Activated CD4-positive, alpha-beta memory T cell treated with anti-CD3 and anti-CD28 coated beads for 36 hours (primary cell): ENCODE measurements at places on chromosomes 1 and 21. TPM values are rescaled to one million over a fixed set of nuclear protein-coding genes. Genes with fewer than 3 reads are reported as not detected.

- DNase-seq = no peak
Observed at GRCh38 chr1:109733236-109733870, 7.5 kb downstream of the GSTM3 start.

GRCh38 chr1:56934430-56935060 is 31.3 kb downstream of the C8B start:
- DNase-seq = no peak

The DCDC2B gene
- total RNA-seq = not detected

The AADACL4 gene
- total RNA-seq = not detected

The TINAGL1 gene
- total RNA-seq = not detected

The LCA5L gene
- 0.22 TPM for total RNA-seq

DNA sequence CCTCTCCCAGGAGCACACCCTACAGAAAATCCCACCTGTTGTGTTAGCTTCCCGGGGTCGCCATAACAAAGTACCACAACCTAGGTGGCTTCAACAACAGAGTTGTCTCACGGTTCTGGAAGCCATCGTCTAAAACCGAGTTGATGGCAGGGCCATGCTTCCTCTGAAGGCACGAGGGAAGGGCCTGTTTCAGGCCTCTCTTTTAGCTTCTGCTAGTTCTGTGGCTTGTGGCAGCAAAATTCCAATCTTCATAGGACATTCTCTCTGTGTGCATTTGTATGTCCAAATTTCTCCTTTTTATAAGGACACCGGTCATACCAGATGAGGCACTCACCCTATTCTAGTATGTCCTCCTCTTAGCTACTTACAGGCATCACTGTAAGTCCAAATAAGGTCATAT is 3.2 kb downstream of the CFAP74 start:
- DNase-seq = no peak

The BRDT gene
- not detected for total RNA-seq

The TRIM67 gene
- total RNA-seq = not detected

The PHGDH gene
- 143 TPM for total RNA-seq

The HAPLN2 gene
- 0.21 TPM for total RNA-seq

The FRRS1 gene
- 0.64 TPM for total RNA-seq

DNA sequence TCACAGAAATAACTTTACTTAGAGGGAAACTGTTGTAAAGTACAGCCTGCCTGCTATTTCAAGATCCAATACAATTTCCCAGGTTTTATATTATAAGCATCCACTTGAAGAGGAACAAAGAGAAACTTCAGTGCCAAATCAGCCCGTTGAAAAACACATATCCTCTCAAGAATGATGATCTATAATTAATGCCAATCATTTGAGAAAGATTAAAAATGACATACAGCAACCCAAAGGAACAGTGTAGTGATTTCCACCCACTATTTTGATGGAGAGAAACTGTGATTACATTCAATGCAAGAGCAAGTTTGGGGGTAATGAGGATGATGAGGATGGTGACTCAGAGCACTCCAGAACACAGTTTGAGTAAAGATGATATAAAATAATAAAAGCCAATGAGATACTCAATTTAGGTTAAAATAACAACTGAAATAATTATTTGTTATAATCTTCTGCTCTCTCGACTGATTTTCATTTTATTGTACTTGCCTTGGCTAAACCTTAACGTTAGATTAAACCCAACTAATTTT is 715.5 kb downstream of the NCAM2 start:
- DNase-seq = no peak

The KCNK2 gene
- total RNA-seq = not detected

- DNase-seq = no peak
Observed at GRCh38 chr21:32410916-32411315, 1.6 kb upstream of the EVA1C start.

The RGS18 gene
- 0.19 TPM for total RNA-seq

GRCh38 chr1:51314974-51315373 is 15.4 kb downstream of the TTC39A start:
- DNase-seq = no peak

The TRPM2 gene
- 1.6 TPM for total RNA-seq

DNA sequence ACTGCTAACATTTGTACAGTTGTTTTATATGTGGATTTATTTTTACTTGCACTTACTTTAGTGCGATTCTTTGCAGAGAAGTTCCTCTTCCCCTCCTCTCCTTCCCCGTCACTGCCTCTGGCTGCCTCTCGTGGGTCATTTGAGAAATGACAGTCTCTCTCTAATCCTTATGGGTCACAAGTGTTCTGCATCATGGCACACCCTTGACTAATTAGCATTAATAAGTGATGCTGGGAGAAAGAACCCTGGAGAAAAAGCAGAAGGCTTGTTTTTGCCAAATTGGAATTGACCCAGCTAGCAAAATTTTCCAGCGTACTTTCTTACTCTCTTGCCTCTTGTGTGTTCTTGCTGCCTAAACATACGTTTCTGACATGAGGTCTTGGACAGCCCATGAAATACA is 301.2 kb downstream of the DUSP10 start:
- no peak for DNase-seq

The CRYAA gene
- total RNA-seq = not detected

The LRIF1 gene
- 12.9 TPM for total RNA-seq

- DNase-seq = no peak
Observed at GRCh38 chr1:16152481-16153087, 3.3 kb downstream of the EPHA2 start.

The TCHH gene
- total RNA-seq = not detected

DNA sequence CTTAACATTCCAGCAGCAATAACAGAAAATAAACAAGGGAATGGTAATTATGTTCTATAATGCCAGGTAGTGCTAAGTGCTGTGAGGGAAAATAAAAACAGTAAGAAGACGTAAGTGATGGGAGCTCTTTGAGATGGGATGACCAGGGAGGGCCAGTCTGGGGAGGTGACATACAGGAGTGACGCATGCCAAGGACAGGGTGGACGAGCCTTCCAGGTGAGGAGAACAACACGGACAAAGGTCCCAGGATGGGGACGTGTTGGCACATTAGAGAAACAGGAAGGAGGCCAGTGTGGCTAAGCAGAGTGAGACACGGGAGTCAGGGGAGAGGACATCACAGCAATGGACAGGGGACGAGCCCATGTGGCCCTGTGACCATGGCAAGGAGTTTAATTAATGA is 11.7 kb upstream of the LRRC52 start:
- no peak for DNase-seq

The CFAP74 gene
- total RNA-seq = not detected

The CACNA1E gene
- total RNA-seq = not detected

DNA sequence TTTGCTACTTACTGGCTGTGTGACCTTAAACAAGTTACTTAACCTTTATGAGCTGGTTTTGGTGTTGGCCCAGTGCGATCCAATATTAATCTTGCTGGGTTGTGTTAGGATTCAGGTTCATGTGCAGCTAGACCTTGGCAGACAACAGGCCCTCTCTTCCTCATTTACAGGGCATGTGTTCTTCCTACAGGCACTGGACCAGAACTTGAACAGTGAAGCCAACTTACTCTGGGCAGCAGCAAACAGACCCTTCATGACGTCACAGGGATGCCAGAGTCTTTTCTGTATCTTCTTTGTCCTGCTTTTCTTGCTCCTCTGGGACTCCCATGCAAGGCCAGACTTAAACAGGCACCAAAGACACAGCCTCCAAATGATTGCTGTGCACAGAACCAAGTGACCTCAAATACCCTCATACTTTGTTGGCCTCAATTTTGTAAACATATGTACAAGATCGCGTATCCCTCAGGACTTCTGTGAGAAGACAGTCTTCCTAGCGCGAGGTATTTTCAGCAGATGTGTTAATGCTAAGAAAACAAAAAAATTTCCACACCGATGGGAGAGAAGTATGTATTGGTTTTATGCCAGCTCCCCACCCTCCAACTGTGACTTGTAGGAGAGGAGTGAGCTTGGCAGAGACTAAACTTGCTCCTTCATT is 73.7 kb downstream of the URB2 start:
- no peak for DNase-seq

- no peak for DNase-seq
Observed at GRCh38 chr1:161091796-161092507, 2.6 kb upstream of the NECTIN4 start.

GRCh38 chr1:234230414-234230862 is 142.8 kb upstream of the COA6 start:
- DNase-seq = no peak

The MYBPH gene
- not detected for total RNA-seq

DNA sequence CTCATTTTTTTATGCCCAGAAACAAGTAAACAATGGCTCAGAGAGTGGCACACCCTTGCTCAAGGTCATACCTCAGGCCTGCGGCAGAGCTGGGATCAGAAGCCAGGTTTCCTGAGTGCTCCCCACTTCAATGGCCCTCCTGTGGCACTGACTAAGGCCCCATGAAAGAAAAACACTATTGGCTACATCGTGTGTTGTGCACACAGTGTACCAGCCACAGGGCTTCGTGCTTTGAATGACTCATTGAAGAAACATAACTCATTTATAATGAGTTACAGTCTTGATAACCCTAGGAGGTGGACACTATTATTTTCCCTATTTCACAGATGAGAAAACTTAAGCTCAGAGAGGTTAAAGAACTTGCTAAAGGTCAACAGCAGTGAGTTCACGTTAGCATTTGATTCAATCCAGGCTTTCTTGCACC is 91.2 kb downstream of the TRABD2B start:
- no peak for DNase-seq

The PGLYRP4 gene
- not detected for total RNA-seq

DNA sequence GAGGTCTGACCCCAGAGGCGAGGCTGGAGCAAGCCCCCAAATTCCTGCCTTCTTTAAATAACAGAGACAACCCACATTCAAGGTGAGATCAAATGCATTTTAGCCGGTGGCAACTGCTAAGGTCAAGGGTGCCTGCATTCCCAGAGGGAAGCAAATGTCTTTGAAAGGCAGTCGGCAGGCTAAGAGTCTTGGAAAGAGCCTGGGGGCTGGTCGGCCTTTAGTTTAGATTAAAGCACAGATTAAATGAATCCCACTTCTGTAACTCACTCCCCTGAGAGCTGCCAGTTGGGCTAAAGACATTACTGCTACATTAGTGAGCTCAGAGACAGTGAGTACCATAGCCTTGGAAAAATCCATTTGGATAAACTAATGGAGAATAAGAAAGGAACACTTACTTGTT is 59.2 kb downstream of the HTR6 start:
- no peak for DNase-seq

DNA sequence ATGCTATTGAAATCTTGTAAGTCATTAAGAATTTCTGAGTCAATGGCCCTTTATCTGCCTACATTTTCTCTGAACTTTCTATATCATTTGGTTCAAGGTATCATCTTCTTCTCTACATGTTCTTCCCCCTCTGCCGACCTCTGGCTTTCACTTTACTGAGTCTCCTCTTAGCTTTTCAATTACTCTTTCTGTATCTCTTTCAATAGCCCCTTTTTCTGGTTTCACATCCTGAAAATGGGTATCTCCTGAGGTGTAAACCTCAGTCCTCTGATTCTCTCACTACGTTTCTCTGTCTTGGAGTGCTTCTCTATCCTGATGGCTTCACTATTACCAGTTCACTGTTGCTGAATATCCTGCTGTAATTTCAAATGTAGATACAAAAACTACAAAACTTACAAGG is 98.9 kb downstream of the LYST start:
- DNase-seq = no peak

DNA sequence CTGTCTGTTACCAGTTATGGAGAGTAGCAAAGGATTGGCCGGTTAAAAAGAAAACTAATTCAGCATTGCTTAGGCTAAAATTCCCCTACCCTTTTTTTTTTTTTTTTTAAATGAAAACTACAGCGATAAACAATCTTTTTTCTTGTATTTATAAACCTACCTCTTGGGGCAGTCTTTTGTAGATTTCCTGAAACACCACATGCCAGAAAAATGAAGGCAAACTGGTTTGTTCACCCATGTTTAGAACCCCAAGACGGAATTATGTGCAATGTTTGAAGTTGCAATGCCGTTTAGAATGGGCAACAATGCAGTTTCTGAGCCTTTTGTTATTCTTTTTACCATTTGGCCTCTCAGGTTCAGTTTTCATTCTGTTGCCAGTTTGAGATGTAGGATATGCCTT is 59.1 kb downstream of the PRDM2 start:
- no peak for DNase-seq

GRCh38 chr1:161738627-161739287 is 10.8 kb upstream of the DUSP12 start:
- peak; percentile 75 for DNase-seq

DNA sequence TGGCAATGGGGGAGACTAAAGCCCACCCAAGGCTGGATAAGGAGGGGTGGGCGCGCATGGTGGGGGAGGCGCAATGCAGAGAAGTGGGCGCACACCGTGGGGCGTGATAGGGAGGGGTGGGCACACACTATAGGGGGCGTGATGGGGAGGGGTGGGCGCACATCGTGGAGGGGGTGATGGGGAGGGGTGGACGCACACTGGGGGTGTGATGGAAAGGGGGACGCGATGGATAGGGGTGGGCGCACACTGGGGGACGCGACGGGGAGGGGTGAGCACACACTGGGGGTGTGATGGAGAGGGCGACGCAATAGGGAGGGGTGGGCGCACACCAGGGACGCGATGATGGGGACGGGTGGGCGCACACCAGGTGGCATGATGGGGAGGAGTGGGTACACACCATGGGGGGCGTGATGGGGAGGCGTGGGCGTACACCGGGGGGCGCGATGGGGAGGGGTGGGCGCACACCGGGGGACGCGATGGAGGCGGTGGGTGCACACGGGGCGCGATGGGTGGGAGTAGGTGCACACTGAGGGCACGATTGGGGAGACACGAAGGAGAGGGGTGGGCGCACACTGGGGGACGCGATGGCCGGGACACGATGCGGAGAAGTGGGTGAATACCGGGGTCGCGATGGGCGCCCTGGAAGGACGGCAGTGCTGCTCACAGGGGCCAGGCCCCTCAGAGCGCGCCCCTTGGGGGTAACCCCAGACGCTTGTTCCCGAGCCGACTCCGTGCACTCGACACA is 929 bp downstream of the SUMO3 start:
- no peak for DNase-seq

GRCh38 chr1:234458352-234459017 is 20.5 kb downstream of the TARBP1 start:
- no peak for DNase-seq

The KCNA3 gene
- total RNA-seq = 25.2 TPM

The ERRFI1 gene
- 1.5 TPM for total RNA-seq

The SELE gene
- not detected for total RNA-seq

DNA sequence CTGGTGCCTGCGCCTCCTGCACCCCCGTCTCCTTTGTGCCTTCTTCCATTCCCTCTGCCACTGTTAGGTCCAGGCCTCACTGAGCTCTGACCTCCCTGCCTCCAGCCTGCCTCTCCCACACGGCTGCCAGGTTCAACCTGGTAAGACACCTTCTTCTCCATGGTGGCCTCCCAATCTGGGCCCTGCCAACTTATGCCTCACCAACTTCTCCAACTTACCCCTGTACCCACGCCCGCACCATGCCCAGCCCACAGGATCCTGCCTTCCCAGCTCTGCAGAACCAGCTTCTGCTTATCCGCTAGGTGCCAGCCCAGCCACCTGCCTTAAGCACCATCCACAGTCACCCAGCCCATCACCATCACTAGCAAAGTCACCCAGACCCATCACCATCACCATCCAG is 37.2 kb downstream of the PDE9A start:
- no peak for DNase-seq
